ENCODE measurements at places on chromosomes 2 and 18. TPM values are rescaled to one million over a fixed set of nuclear protein-coding genes. Genes with fewer than 3 reads are reported as not detected.

SH3RF3 gene
- total RNA-seq = 10.8 TPM

COPS8 gene
- total RNA-seq = 168 TPM

TMEM163 gene
- total RNA-seq = 0.54 TPM

DNER gene
- 2.8 TPM for total RNA-seq

ARHGAP25 gene
- total RNA-seq = 5.4 TPM

RAB6D gene
- total RNA-seq = 0.18 TPM

KCNIP3 gene
- 3.0 TPM for total RNA-seq

LYG1 gene
- total RNA-seq = 0.63 TPM

C1GALT1C1L gene
- total RNA-seq = 1.0 TPM

FAM237A gene
- total RNA-seq = 3.4 TPM

CIB4 gene
- not detected for total RNA-seq

CRYBA2 gene
- total RNA-seq = not detected

PLCL1 gene
- total RNA-seq = 98.8 TPM

CCDC138 gene
- 0.90 TPM for total RNA-seq

GULP1 gene
- total RNA-seq = 5.5 TPM

GPATCH11 gene
- total RNA-seq = 9.4 TPM

KIAA2012 gene
- total RNA-seq = not detected

RETSAT gene
- total RNA-seq = 31.1 TPM

SLC39A10 gene
- total RNA-seq = 18.2 TPM

MYO7B gene
- 0.90 TPM for total RNA-seq

CNRIP1 gene
- 17.3 TPM for total RNA-seq

Measured in heart left ventricle (tissue), 16 donors.